ENCODE measurements at places on chromosomes 1 and 21.

GRCh38 chr1:184291701-184292100, 95.1 kb upstream of the C1orf21 start:
- no peak for DNase-seq

- no peak for DNase-seq
Observed at GRCh38 chr1:206935491-206936067, 10.7 kb downstream of the PIGR start.

DNA sequence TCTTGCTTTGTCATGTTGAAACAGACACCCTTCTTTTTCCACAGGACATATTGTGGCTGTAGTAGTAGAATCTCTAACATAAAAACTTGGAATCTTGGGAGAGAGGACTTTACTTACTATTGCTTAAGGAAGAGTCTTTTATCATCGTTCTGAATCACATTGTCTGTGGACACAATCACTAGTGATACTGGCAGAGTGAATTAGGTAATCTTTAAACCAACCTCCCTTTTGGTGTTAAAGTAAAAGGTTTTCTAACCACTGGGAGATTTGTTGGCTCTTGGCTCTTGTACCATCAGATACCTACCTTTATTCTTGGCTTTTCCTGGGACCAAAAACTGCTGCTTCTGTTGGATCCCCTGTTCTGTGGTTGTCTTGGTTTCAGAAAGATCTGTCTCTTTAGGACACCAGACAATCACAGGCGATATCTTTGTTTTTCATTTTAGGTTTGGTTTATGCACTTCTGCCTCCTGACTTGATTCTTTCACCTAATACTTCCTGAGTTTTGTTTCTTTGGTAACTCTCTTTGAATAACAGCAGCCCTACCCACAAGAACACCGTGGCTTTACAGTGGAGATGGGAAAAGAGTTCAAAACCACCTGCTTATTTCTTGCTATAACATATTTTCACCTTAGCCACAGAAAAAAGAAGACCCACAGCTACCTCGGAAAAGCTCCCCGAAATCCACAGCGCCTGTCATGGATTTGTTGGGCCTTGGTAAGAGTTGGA, 36.6 kb upstream of the ZFP69B start:
- DNase-seq = no peak

DNA sequence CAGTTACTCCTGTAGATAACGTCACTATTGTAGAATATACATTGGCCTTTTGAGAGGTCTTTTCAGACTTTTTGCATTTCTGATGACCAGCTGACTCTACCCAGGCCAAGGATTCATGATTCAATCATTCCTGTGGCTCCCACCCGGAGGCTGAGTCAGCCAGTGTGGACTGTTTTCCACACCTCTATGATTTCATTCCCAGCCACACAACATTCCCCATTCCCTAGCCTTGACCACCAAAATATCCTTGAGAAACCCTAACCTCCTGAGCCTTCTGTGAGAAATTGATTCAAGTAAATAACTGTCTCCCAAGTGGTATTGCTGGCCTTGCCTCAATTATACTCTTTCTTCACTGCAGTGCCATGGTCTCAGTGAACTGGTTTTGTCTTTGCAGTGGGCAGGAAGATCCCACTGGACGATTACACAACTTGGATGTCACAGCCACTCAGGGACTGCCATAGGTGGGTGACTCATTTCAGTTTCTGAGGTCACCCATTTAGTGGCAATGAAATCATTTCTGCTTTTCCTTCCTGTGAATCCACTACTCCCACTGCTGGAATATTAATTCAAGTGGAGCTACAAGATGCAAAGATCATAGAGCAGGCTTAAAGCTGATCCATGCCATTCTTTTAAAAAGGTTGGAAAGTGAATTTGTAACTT, 518.6 kb upstream of the ZP4 start:
- DNase-seq = no peak

- DNase-seq = no peak
Observed at GRCh38 chr21:15848634-15849560, 119.1 kb downstream of the USP25 start.

- no peak for DNase-seq
Observed at GRCh38 chr1:219744652-219745469, 132.0 kb upstream of the ZC3H11B start.

- no peak for DNase-seq
Observed at GRCh38 chr21:26795866-26796329, 49.3 kb downstream of the ADAMTS1 start.

All from NCI-H187 treated with DMSO at 0.1 percent for 48 hours (cell line).